NCI-H2081 (cell line): ENCODE measurements at places on chromosomes 5 and 9.

GRCh38 chr5:158908425-158909220 lies 191.1 kb downstream of the EBF1 start:
- DNase-seq = no peak

- no peak for DNase-seq
Measured at GRCh38 chr5:79493596-79494345, 20.2 kb downstream of the HOMER1 start.

GRCh38 chr5:118447350-118447749 lies 541.0 kb downstream of the DTWD2 start:
- no peak for DNase-seq

GRCh38 chr5:53006911-53007890 lies 18.0 kb downstream of the ITGA2 start:
- no peak for DNase-seq

GRCh38 chr9:123642291-123643278 lies 286.6 kb downstream of the CRB2 start:
- peak; percentile 63 for DNase-seq

GRCh38 chr5:124738681-124739633 lies 7.5 kb downstream of the ZNF608 start:
- peak; percentile 89 for DNase-seq

GRCh38 chr9:126531591-126531990 lies 82.1 kb upstream of the LMX1B start:
- no peak for DNase-seq

- no peak for DNase-seq
Measured at GRCh38 chr5:38381361-38381760, 123.0 kb downstream of the EGFLAM start.

GRCh38 chr5:66987126-66987525 lies 209.5 kb downstream of the CD180 start:
- DNase-seq = no peak

DNA sequence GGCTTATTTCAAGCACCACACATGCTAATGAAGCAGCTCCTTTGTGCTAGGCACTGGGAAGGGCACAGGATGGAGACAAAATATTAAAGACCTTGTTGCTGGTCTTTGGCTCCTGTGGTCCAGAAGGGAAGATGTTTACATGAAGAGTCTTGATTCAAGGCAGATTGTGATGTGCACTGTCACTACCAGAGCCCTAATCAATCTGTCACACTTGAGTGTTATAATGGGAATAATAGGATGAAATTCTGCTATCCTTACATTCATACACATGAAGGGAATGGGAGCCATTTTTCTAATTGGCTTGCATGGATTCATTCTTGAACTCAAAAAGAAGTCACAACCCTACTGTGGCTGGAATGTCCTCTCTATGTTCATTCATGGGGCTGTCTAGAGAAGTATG lies 203.0 kb downstream of the SEC61B start:
- no peak for DNase-seq

DNA sequence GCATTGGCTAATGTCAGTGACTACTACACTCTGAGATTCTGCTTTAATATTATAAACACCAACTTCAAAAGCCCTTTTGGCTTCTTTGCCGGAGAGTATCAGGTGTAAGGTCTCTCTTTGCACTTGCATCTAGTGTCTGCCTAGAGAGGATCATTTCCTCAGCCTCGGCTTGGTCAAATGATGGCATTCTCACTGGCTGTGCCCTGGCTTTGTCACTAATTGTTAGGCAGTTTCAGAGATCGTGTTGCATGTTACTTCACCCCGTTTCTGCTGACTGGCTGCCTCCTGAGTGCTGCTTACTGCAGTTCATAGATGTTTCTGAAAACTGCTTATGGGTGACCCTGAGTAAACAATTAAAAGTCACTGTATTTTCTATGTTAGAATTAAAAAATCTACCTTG lies 48.8 kb downstream of the SLC1A3 start:
- no peak for DNase-seq

- no peak for DNase-seq
Measured at GRCh38 chr9:33443047-33443446, 4.3 kb downstream of the AQP3 start.
